Activated naive CD4-positive, alpha-beta T cell treated with anti-CD3 and anti-CD28 coated beads, Interleukin-2, amount 50 U/mL, for 16 hours (primary cell): ENCODE measurements at places on chromosomes 5 and 9.

- DNase-seq = no peak
Observed at GRCh38 chr5:120609570-120609969, 145.5 kb downstream of the PRR16 start.

DNA sequence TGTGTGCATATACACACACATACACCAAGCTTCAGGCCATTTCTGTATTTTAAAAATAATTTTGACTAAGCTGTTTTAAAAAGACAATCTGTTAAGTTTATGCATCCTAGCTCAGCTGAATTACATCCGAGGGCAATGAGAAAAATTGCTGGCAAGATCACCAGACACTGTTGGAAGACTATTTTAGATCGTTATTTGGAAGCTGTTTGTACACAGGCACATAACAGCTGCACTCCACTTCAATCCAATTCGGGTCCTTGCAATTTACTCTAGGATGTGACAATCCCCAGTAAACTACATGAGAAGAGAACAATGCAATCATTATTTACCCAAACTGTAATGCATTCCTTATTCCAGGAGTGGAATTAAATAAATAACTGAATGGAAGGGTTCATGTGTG is 79.3 kb upstream of the RASA1 start:
- no peak for DNase-seq

DNA sequence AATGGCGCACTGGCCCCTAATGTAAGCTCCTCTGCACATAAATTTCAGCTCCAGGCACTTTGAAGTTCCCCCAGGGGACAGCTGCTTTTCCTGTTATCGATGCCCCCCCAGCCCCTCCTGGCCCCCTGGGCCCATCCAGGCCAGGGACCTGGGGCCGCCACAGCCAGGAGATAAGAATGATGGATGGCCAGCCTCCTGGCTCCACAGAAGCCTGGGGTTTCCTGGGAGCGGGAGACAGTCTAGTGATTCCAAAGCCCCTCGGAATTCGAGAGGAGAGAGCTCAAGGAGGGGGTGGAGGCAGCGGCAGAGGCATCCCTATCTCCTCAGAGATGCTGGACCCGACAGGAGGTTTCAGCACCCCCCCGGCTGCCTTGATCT is 98.4 kb upstream of the HAND1 start:
- DNase-seq = no peak

GRCh38 chr5:135441919-135442318 is 5.2 kb downstream of the DCANP1 start:
- DNase-seq = no peak

DNA sequence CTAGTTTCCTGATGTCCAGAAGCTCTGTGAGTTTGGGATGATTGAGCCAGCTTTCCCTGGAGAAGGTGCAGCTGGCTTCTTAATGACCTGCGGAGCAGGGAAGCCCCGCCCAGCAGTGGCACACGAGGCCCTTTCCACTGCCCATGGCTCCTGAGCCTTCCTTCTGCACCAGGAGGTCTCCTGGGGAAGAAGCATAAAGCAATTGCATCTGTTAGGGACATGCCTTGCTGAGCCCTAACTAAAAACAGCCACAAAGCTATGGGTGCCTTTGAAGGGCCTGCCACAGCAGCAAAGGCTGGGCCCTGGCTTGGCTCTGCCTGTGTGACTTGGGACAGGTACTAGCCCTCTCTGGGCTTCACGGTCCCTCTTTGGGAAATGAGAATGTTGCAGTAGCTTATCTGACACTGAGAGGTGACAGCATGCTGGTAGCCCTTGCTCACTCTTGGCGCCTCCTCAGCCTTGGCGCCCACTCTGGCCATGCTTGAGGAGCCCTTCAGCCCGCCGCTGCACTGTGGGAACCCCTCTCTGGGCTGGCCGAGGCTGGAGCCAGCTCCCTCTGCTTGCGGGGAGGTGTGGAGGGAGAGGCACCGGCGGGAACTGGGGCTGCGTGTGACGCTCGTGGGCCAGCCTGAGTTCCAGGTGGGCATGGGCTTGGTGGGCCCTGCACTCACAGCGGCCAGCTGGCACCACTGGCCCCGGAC is 218.4 kb downstream of the FSTL4 start:
- no peak for DNase-seq

DNA sequence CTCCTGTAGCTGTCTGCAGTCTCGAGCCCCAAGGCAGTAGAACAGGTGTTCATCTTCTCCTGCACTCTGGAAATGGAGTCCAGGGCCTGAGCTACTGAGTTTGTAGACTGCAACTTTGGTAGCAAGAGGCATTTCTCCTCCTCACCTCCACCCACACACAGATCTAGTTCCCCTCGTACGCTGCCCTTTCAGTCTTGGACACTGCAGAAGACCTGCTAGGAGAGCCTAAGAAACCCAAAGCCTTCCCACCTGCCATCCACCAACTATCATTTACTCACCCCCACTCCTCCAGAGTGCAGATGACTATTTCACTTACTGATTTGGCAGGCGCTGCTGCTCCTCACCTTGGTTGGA is 59.0 kb downstream of the KCNIP1 start:
- no peak for DNase-seq

DNA sequence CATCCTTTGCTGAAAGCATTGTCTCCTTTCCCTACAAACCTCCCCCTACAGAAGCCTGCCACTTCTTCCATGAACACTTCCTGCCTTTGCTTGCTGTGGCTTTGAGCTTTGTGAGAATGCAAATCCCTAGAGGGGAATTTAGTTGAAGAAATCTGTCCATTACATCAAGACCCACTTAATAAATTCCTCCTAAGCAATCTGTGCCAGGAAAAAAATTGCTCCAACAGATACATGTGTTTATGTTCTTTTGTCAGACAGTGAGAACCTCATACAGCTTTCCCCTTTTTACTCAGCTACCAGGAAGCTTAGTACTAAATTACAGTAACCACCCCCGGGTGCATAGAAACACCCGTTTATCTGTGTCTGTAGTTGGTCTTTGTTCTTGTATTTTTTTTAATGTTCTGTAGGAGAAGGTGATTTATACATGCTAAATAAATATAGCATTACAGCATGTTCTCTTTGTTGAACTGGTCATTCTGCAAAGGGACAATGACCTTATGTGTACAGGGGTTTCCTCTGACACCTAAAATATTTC is 43.9 kb downstream of the SH3TC2 start:
- no peak for DNase-seq

DNA sequence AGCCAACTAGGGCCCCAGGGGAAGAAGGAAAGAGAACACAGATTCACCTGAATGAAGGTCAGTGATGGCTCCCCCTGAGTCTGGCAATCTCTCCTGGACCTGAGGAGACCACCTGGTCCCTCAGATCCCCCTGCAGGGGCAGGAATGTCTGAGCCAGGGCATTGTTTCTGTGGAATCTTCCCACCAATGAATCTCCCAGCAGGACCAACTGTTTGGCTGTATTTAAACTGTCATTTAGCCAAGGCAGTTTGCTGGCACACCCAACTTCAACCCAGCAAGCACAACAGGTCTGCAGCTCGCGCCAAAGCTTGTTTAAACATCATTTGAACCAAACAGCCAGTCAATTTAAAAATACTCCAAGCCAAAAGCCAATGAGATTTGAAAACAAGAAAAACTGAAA is 92.6 kb downstream of the SH3TC2 start:
- no peak for DNase-seq

DNA sequence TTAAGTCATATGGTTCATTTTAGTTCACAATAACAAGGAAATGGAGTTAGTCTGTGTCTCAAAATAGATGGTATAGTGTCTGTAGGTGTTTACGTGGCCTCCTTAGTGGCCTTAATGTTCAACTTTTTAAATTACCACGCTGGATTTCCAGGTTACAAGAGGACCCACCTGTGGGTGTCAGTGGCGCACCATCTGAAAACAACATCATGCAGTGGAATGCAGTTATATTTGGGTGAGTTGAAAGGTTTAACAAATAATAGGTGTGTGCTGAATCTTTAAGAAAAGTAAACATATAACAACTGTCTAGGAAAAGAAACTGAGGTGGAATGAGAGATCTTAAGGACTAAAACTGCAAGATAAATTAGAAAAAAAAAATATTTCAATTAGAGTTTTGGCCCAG is 2.9 kb downstream of the UBE2B start:
- DNase-seq = no peak

DNA sequence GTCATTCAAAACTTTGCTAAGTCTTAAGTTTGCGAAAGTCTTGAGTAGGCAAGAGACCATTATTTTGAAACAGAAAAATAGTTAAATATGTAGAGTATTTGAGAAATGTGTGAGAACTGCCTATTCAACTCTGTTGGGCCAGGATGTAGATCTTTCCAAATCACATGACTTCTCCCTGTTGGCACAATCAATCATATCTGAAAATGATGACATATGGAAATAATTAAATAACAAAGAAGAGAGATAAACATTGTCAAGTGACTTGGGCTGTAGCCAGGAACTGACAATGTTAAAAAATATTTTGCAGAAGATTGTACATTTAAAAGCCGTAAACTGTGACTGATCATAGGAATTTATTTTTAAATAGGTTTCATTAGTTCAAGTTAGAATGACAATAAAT is 104.6 kb upstream of the IL6ST start:
- DNase-seq = no peak

- DNase-seq = no peak
Observed at GRCh38 chr5:58231041-58231440, 228.8 kb downstream of the PLK2 start.

DNA sequence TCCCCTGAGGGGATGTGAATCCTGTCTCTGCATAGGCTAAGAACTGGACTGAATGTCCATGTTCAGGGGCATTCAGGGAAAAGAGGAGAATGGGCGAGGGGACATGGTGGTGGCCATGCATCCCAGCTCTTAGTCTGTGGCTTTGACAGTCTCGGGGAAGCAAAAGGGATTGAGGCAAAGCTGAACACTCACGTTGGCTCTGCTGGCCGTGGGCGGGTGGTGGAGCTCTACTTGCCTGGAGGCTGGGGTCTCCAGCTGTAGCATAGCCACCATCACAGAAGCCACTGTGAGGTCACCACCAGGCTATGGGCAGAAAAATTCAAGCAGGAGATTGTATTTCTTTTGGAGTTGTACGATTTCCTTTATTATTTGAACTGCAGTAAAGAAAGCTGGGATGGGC is 4.1 kb downstream of the GARIN3 start:
- DNase-seq = no peak

DNA sequence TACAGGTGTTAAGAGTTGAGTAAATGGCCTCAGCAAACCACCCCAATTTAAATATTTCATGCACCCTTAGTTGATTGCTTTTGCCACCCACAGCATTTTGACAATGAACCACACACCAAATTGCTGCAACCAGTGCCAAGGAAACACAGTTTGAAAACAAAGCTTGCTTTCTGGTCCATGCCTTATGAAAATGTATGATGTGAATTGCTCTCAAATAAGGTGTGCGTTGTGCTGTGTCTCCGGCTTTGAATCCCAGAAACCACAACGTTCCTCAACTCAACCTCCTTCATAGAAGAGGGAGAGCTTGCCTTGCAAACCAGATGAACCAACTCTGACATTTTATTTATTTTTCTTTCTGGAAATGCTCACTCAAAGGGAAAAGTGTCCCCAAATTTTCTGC is 762.7 kb downstream of the TLE1 start:
- DNase-seq = no peak

DNA sequence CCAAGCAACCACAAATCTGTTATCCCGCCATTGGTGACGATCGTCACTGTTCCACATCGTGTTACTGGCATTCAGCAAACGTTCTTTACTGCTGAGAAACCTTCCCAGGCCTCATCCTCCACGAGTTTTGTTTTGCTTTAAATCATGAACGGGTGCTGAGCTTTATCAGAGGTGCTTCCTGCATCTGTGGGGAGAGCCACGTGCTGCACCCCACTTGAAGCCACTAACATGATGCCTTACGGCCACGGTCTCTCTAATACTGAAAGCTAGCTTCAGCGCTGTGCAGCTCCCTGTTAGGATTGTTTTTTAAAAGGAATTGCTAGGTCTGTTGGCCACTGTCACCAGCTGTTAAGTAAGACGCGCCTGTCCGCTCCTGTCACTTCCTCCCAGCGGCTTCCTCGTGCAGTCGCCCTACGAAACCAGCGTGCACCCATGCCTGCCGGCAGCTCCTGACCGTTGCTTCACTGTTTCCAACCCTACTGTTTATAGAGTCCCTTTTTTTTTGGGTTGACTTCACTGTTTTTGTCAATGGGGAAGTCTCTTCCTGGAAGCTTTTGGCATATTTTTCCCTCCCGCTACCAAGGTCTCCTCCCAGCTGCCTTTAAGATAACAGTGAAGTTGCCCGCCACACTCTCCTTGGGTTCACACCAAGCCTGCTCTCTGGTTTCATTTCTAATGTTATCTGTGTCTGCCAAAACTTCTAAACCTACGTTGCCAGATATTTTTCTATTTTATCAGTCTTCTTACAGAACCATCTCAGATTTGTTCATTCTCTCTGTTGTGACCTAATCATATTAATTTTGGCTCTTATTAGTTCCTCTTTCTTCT is 20.3 kb downstream of the LPCAT1 start:
- no peak for DNase-seq

- no peak for DNase-seq
Observed at GRCh38 chr9:100587375-100587774, 9.5 kb downstream of the CAVIN4 start.

GRCh38 chr9:75483636-75484035 is 395.3 kb downstream of the OSTF1 start:
- DNase-seq = no peak

DNA sequence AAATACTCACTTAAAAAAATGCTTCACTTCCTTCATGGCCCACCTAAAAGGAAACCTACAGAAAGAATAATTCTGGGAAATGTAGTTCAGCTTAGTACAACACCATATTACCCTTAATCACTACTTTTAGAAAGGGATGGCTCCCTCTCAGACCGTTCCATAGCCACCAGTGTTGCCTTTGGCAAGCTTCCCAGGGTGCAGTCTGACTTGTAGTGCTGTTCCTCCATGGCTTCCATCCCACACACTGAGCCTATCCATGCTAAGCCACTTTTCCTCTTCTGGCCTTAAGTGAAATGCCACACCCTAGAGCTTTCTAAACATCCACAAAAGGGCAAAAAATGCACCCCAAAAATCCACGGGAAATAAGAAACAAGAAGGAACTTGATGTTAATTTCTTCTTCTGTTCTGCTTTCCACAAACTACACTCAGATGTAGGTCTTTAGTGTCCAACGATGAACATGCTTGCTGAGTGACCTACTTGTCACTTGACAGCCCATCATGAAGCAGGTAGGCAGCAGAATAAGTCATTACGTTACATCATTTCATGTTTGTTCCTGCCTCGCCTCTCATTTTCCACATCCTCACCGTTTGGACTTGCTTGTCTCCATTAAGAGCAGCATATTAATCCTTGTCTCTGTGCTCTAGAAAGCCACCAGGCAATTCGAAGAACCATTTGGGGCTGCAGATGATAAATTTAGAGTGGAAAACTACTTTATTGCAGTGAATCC is 391.1 kb upstream of the GRAMD2B start:
- no peak for DNase-seq

GRCh38 chr9:134395737-134396257 is 69.5 kb downstream of the RXRA start:
- no peak for DNase-seq

DNA sequence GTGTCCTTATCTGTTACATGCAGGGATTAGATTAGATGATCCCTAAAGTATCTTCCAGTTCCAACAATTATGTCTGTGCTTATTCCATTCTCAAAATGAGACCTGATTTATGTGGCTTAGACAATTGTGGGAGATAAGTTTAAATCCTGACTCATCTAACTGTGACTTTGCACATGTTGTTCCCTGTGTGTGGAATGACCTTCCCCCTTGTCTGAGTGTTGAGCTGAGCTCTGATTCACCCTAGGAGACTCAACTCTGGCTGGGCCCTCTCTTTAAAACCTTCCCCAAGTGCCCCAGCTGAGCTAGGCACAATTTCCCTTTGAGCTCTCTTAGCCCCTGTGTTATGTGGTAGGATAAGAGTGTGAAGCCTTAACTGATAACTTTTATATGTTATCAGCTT is 118.9 kb upstream of the ELL2 start:
- no peak for DNase-seq
